NCI-H1105 (cell line): ENCODE measurements at places on chromosomes 1 and 21.

- DNase-seq: no peak
Observed at GRCh38 chr1:198238121-198238520, 81.3 kb downstream of the NEK7 start.

GRCh38 chr21:46060596-46061061, 37.3 kb upstream of the COL6A2 start:
- DNase-seq: no peak

DNA sequence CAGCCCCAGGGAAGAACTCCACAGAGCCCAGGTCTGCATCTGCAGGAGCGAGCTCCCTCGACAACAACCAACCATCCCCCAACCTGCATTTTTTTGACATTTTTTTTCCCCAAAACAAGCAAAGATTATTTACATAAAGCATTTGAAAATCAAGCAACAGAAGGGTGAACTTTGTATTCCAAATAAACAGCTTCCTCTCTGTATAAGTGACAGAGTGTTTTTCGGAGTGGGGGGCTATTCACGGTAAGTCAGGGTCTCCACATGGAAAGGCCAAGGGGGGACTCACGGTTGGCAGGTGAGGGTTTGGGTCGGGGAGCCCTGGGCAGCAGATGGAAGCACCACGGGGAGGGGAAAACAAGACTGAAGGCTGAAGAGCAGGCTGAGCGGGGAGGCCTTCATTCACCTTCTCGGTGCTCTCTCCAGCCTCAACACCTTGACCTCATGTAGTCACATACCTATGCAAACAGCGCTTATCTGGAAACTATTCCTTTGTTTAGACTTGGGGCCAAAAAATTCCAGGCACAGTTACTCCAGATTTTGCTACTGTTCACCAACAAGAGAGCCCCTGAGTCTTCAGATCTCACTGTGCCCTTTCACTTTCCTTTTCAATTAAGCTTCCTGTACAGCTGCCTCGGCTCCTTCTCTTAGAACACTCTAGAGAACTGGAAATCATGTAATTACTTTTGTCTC, 27.6 kb downstream of the C2CD2 start:
- no peak for DNase-seq

DNA sequence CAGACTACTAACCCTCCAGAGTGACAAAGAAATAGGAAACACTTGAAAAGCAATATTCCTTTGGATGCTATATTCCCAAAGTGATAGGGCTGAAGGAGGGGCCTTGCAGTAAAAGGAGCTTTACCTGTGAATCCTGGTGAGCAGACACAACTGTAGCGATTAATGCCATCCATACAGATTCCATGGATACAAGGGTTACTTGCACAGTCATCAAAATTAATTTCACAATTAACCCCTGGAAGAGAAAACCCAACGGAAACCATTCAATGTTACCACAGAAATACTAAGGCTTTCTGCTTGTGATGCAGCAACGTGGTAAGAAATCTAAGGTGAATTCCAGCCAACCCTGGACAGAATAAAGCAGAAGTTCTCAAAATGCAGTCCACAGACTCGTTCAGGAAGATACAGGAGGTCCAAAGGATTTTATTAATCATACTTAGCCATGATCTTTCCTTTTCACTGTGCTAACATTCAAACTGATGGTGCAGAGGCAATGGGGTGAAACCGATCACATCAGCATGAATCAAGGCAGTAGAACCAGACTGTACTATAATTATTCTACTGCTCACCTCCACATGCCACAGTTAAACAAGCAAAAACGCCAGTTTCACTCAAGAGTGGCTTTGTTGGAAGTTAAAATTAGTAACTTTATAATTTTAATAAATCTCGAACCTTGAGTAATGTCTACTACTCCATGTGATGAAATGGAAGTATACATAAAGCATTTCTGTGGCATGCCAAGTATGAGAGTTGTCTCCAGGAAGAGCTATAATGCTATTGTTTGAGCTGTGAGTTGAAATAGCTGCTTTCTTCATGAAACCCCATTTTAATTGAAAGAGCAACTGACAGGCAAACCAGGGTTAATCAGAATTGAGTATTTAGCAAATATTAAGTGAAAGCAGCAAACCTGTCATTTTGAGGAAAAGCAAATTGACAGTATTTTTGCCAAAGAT, 63.2 kb upstream of the ADAM30 start:
- DNase-seq: no peak

DNA sequence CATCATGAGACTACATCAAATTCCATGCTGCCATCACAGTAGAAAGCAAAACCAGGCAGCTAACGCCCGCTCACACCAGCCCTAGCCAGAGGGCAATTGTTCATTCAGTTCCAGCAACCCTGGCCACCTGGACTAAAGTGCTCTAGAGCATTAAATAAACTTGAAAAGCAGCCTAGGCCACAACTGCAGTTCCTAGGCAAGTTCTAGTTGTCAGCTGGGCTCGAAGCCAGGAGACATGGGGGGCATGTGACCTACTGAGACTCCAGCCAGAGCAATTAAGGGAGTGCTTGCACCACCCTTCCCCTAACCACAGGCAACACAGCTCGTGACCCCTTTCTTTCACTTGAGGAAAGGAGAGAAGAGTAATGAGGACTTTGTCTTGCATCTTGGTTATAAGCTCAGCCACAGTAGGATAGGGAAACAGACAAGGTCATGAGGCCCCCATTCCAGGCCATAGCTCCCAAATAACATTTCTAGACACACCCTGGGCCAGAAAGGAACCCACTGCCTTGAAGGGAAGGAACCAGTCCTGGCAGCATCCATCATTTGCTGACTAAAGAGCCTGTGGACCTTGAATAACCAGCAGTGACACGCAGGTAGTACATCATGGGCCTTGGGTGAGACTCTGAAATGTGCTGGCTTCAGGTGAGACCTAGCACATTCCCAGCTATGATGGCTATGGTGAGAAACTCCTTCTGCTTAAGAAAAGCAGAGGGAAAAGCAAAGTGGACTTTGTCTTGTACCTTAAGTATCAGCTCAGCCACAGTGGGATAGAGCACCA, 77.0 kb downstream of the ZZZ3 start:
- DNase-seq: peak; percentile 27

GRCh38 chr1:50262436-50262835, 153.7 kb downstream of the ELAVL4 start:
- no peak for DNase-seq

DNA sequence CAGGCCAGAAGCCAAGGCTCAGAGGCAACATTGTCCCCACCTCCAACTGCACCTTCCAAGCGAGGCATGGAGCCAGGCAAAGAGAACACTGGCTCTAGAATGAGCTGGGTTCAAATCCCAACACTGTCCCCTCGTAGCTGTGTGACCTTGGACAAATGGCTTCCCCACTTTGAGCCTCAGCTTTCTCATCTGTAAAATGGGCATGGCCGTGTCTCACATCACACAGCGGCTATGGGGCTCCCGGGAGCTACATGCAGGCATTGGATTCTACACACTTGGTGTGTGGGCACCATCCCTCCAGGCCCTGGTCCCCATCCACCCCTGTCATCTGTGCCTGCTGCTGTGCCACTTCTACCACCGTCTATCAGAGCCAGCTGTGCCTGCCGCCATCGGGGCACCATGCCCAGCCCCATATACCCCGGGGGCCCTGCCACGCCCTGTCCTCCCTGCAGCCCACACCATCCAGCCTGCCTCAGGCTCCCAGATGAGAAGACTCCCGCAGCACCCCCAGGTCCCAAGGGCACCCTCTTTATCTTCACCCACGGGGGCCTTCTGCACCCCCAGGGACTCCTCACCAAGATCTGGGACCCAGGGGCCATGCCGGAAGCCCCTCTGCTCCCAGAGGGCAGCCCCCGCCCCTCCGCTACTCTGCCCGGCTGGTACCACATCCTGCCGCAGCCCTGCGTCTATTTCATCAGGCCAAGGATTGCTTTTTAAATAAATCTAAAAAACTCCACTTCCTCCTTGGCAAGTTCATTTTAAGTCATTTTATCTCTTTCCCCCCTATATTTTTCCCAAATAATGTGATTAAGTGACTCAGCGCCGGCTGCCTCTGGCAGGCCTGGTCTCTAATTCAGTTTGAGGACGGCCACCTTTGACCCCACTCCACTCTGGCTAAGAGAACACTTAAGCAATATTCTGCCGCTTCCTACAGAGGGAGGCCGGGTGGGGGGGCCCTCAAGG, 107.8 kb upstream of the TARDBP start:
- DNase-seq: no peak

- peak; percentile 77 for DNase-seq
Observed at GRCh38 chr1:93681101-93681988, at the start of gene BCAR3. Gene BCAR3, minus strand, starts transcription at chr1:93681837. Its CDS starts 6,907 bp downstream, at chr1:93674930.

DNA sequence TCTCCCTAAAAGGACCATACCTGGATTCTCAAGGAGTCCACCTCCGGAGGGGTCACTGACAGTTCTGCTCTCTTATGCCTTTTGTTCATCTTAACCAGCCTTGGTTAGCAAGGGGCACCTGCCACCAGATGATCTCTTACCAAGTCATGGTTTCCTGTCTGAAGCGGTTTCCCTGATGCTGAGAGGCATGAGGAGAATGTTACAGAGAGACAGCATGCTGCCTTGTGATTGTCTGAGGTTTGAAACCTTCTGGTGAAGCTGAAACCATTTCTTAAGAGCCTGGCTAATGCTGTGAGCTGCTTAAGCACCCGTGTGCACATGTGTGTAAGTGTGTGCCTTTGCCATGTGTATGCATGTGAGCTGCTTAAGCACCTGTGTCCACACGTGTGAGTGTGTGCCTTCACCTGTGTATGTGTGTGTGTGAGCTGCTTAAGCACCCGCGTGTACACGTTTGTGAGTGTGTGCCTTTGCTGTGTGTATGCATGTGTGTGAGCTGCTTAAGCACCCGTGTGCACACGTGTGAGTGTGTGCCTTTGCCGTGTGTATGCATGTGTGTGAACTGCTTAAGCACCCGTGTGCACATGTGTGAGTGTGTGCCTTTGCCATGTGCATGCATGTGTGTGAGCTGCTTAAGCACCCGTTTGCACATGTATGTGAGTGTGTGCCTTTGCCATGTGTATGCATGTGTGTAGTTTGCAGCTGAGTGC, 136.4 kb upstream of the COL6A1 start:
- no peak for DNase-seq

GRCh38 chr1:149928401-149928724, 760 bp upstream of the SF3B4 start:
- DNase-seq: no peak

DNA sequence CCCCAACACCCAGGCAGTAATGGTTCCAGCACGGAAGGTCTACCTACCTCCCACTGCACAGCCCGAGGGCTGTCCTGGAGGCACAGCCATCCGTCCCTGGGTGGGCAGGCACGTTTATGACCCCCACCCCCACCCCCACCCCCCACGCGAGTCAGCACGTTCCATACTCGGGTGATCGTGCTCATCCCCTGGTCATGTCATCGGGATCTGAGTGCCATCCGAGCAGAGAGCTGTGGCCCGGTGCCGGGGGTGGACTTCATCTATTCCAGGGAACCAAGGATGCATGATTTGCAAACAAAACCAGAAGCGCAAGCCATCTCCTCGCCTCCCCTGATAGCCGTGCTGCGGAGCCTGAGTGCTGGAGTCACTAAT, 1.1 kb downstream of the TSPEAR start:
- peak; percentile 20 for DNase-seq

DNA sequence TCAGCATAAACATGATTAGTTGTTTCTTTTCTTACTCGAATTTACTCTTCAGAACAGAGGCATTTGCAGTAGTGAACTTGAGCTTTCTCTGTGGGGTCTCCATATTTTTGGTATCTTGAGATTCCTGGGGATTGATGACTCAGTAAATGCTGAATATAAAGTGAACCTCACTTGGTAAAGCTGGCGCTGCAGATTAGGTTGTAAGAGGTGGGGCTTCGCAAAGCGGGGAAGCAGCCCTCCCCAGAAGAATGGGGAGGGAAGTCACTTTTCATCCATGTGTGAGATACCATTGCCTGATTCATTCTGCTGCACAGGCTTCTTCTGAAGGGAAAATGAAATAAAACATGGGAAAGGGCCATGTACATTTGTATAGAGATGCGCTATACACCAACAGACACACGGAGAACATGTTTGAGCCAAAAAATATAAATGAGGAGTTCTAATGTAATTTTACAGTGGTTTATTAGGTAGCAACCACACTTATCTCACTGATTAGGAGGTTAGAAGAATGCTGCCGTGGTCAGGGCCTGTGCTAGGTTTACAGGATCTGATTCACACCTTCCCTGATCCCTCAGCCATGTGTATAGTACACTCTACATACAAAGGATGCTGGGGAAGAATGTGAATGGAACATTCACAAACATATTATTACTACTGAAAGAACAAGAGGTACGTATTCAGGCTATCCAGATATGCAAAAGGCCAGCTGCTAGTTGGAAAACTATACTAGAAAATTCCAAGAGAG, 63.5 kb downstream of the DNTTIP2 start:
- no peak for DNase-seq

DNA sequence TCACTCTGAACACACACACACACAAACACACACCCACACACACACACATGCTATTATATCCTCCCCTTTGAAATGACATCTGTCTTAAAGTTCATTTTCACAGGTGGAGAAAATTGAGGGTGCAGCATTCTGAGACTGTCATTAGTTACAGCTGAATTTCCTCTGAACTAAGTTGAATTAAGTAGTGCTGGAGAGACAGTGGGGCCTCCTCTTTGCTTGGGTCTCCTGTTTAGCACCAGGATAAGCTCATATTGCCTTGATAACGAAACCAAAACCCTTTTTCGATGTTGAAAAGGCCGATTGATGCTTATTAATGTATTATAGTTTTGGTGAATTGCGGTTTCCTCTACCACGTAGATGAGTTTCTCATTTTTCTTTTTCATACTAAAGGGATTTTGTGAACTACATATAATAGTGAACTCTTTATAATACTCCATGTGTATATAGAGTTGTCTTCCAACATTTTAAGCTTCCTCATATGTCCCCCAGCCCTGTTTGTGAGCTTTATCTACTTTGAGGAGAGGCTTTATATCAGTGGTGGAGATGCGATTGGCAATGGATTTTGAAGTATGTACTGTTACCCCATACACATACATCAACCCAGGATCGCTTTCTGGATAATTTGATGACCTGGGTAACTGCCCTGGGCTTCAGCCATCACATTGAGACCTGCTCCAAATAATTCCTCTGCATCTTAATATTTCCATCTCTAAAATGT, 17.4 kb downstream of the DYNLT5 start:
- no peak for DNase-seq

DNA sequence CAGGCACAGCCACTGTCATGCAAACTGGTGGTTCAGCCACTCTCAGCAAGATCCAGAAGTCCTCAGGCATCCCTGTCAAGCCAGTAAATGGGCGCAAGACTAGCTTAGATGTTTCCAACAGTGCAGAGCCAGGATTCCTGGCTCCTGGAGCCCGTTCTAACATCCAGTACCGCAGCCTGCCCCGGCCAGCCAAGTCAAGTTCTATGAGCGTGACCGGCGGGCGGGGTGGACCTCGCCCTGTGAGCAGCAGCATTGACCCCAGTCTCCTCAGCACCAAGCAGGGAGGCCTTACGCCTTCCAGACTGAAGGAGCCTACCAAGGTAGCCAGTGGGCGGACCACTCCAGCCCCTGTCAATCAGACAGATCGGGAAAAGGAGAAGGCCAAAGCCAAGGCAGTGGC, 46.6 kb upstream of the IPO9 start:
- DNase-seq: no peak
